ENCODE measurements at places on chromosomes 3 and 15.

DNA sequence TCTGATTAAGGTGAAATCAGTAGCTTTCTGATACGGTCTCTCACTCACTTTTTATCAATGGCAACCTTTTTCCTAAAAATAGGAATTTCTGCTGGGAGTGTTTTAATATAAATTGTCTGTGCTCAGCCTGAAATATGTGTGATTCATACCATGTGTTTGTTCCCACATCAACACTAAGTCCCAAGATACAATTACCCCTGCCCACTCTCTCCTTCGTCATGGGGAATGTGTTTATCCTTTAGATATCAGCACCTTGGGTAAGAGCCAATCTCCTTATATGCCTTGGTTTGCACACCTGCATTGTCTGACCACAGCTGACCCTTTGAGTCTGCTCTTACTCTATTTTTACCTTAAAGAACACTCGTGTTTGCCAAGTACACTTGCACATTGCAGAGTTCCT, 356.4 kb downstream of the LPP start:
- peak; percentile 85 for DNase-seq

GRCh38 chr15:58019503-58020376, 45.8 kb downstream of the ALDH1A2 start:
- DNase-seq: peak; percentile 46

- DNase-seq: no peak
These were observed 223.3 kb downstream of the P3H2 start for GRCh38 chr3:189897406-189897805.

DNA sequence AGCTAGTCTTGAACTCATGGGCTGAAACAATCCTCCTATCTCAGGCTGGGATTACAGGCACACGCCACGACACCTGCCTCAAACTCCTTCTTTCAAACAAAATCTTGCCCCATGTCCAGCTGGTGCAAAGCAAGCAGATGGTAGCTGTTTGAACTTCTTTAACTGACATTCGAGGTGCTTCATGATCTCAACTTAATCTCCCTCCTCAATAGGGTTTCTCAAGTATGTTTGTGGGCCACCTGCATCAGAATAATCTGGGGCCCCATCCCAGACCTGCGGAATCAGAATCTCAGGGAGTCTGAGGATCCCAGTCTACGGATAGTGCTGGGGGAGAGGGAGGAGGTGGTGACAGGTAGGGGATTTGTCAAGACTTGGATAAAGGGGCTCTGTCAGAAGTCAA, 20.9 kb upstream of the TRH start:
- DNase-seq: no peak

- DNase-seq: no peak
These were observed 46.2 kb downstream of the DMXL2 start for GRCh38 chr15:51576286-51576850.

GRCh38 chr15:91468871-91469580, 369.0 kb downstream of the SV2B start:
- peak; percentile 7 for DNase-seq

DNA sequence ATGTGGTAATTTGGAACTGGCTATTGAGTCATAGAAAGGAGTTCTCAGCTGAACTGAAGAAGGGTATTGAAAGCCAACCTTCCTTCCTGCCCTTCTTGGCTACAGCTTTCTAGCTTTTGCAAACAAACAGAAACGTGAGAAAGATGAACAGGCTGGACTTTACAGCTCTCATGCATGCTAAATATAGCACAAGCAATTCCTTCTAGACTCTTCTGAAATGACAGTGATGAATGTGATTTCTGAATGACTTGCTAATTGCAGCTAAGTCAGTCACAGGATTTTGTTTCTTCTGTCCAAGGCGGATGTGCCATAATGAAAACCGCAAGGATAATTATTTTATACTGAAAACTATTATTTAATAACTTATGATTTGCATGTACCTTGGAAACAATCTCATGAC, 36.3 kb downstream of the BCHE start:
- DNase-seq: no peak

DNA sequence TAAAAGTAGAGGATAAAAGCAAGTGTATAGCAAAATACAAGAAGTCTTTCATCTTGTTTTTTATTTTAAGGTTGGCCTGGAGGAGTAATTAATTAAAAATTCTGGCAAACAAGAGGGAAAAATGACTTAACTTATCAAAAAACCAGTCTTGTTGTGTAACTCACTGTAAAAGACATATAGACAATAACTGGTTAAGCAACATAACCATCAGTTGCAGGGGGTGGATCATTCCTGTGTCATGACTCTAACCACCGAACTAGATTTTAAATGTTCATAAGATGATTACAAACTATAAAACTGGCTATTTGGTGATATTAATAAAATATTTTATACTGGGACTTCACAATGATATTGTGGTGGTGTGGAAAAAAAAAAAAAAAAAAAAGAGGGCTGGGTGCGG, 130.6 kb downstream of the STAG1 start:
- peak; percentile 40 for DNase-seq

Measured in fibroblast of skin of right quadriceps (primary cell).